ENCODE measurements at places on chromosomes 11 and 22. TPM values are rescaled to one million over a fixed set of nuclear protein-coding genes. Genes with fewer than 3 reads are reported as not detected.

DNA sequence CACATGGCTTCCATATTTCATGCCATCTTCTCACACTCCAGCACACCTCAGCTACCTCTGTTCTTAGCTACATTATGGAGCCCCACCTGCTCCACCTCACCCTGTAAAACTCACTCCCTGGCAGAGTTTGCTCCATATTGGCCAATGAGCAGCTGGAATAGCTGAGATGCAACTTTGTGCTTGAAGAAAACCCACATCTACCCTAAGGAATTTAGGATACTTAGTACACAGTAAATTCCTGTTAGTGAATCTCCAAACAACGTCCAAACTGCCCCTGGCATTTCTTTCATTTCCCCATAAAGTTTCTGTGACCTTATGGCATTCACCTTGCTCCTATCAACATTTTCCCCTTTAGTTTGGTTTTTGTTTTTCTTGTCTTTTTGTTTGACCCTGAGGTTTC, 2.2 kb upstream of the VWCE start:
- DNase-seq = no peak

DNA sequence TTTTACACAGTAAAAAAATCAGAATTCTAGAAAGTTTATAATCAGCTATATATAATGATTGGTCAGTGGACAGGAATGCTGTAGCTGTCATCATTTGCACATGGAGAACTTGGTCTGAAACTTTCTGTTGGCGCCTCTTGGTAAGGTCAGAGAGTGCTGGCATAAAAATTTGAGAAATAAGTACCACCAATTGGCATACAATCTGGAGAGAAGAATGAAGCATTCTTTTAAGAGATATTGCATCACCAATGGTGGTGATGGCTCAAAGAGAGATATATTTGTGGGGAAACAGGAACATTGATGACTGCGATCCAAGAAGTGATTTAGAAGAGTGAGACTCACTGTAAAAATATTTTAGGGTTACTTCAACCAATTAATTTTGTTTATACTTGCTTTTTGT, 19.8 kb upstream of the OOSP1 start:
- DNase-seq = no peak

EIF1AD gene
- 19.6 TPM for polyA plus RNA-seq

- peak; percentile 61 for DNase-seq
Observed at GRCh38 chr11:30406978-30407762, 84.3 kb downstream of the ARL14EP start.

DNA sequence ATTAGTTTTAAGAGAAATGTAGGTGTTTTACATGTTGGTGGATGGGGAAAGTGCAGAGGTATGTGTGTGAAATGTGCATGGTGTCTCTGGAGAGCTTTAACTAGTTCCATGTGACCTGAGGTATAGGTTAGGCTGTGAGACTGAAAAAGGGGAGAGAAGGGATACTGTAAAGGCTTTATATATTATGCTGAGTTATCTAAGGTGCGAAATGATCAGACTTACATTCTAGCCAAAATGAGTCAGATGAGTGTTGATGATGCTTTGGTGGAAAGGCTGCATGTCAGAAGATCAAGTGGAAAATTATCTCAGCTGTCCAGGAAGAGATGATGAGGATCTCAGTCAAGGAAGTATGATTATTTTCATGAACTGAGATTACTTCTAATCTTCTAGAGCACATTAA, 15.8 kb downstream of the ACAT1 start:
- no peak for DNase-seq

MS4A6A gene
- polyA plus RNA-seq = 18.8 TPM

H19 gene
- 14,080 TPM for polyA plus RNA-seq

- no peak for DNase-seq
Observed at GRCh38 chr11:123386796-123387510, 43.1 kb upstream of the GRAMD1B start.

DNA sequence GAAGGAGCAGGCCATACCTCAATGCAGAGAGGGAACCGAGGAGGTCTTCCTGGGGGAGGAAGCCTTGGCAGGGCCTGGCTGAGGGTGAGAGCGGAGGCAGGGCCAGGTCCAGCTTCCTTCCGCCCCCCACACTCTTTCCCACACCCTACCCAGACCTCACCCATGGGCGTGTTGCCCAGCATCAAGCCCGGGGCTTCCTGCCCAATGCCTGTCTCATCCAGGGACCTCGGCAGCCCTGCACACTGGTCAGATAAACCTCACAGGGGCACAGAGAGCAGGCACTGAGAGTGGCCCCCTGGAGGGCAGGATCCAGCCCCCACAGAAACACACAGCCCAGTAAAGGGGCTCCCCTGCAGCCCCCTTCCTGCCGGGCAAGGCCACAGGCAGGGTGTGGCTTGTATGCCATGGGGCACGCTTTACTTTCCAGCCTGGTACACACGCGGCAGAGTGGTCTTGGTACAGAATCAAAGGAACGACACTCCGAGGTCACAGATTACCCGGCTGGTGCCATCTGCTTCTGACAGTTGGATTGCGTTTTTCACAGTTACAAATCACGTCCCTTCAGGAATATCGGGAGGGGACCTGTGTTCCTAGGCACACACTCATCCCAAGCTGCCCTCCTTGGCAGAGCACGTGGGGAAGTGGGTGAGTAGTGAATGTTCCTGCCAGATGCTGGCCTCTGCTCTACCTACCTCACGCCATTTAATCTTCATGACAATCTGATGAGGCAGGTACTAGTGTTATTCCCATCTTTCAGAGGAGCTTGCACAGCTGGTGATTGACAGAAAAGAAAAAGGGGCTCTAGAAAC, 20.0 kb upstream of the CD5 start:
- DNase-seq = no peak

FAT3 gene
- polyA plus RNA-seq = 3.3 TPM

GRCh38 chr11:66467034-66467659, 442 bp downstream of the PELI3 start:
- DNase-seq = peak; percentile 48

GRCh38 chr11:39732001-39732400, 1727.5 kb downstream of the LRRC4C start:
- no peak for DNase-seq

LRRC56 gene
- polyA plus RNA-seq = 6.3 TPM

SHISAL1 gene
- 18.1 TPM for polyA plus RNA-seq

- DNase-seq = peak; percentile 57
Observed at GRCh38 chr11:134040386-134041302, 28.2 kb upstream of the JAM3 start.

PGR gene
- polyA plus RNA-seq = 0.16 TPM

Measured in muscle of leg (tissue), 16 donors.